ENCODE measurements at places on chromosomes 2 and 18. TPM values are rescaled to one million over a fixed set of nuclear protein-coding genes. Genes with fewer than 3 reads are reported as not detected.

THOC1 gene
- total RNA-seq: 39.8 TPM

- H3K4me1 ChIP-seq: no peaks in the 10 kb centered on the region
- no peaks in the 10 kb centered on the region for H3K36me3 ChIP-seq
- no peak overlapping the region for H3K27ac ChIP-seq
Measured at GRCh38 chr18:34639687-34640086, 70.4 kb upstream of the DTNA start.

DNA sequence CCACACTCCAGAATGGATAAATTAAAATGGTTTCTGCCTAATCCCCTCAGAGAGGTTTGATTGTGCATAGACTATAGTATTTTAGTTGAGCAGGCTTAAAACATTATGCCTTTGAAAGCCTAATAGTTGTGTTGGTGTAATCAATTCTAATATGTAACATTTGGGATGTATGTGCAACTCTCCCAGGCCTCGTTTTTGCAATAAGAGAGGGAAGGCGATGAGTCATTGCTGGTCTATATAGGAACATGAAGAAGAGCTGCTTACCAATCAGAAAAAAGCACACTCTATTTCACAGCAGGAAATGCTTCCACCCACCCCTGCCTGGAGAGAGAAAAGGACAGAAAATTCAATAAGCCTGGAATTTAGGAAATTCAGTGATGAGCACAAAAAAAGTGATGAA lies 1424.0 kb upstream of the PIK3C3 start:
- no peak overlapping the region for H3K27ac ChIP-seq
- no peaks in the 10 kb centered on the region for H3K36me3 ChIP-seq
- H3K4me1 ChIP-seq: no peaks in the 10 kb centered on the region
- no peak for DNase-seq
- H3K27me3 ChIP-seq: no peaks in the 10 kb centered on the region
- no peak overlapping the region for H3K4me3 ChIP-seq

KHK gene
- total RNA-seq: 2.3 TPM

GRCh38 chr2:129882476-129882875 lies 97.0 kb upstream of the RAB6C start:
- H3K36me3 ChIP-seq: no peaks in the 10 kb centered on the region
- H3K27ac ChIP-seq: no peak overlapping the region
- H3K27me3 ChIP-seq: no peaks in the 10 kb centered on the region
- no peak for DNase-seq
- H3K4me1 ChIP-seq: no peaks in the 10 kb centered on the region
- no peak overlapping the region for H3K4me3 ChIP-seq

DNA sequence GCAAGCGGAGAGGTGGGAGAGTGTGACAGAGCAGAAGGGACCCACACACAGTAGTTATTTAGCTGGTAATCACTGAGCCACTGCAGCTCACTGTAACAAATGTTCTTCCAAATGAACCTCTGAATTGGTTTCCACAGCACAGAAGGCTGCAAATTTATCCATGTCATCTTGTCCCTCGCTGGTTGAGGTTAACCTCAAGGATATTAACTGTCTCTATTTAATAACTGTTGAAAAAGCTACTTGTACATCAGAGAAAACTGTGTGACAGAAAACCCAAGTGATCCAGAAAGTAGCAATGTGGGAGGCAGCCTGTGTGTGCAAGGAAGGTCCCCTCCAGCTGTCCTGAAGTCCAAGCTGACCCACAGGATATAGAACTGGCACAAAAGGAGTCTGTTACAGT lies 153.6 kb downstream of the DSEL start:
- no peak overlapping the region for H3K4me3 ChIP-seq
- DNase-seq: no peak
- no peaks in the 10 kb centered on the region for H3K27me3 ChIP-seq
- H3K27ac ChIP-seq: no peak overlapping the region
- H3K4me1 ChIP-seq: no peaks in the 10 kb centered on the region
- no peaks in the 10 kb centered on the region for H3K36me3 ChIP-seq

TGFA gene
- total RNA-seq: 0.08 TPM

GRCh38 chr2:15942711-15943345 lies 2.5 kb downstream of the MYCN start:
- no peak overlapping the region for H3K27ac ChIP-seq
- no peaks in the 10 kb centered on the region for H3K36me3 ChIP-seq
- DNase-seq: no peak
- H3K27me3 ChIP-seq: no peaks in the 10 kb centered on the region
- H3K4me1 ChIP-seq: no peaks in the 10 kb centered on the region

DNA sequence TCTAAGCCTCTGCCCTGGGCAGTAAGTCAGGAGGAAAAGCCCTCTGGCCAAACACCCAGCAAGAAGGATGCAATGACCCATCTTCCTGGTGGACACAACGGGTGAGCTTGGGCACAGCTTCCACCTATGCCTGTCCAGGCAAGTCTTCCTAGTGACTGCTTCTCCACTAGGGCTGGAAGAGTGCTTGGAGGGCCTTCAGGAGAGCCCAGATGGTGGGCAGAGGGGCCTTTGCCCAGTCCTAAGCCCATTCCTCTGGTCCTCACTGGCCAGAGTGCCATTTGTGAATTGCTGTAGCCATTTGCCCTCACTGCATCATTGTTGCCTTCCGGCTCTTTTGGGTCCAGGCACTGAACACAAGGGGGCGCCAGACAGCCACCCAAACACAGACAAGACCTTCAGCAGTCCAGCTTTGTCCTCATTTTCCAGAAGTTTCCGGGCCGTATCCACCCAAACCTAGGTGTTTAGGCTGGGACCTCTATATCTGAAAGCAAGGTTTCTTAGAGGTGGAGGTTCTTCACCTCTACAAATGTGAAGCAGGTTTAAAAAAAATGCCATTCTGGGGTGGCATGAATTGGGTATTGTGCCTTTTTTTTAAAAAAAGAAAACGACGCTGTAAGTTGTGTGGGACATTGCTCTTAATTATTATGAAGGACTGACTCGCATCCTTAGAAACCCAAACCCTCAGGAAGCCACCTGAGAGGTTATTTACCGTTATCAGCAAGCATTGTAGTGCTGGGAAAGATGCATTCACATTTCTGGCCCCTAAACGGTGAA lies 29.5 kb downstream of the PAX8 start:
- H3K4me3 ChIP-seq: no peak overlapping the region
- no peak overlapping the region for H3K27ac ChIP-seq
- H3K27me3 ChIP-seq: no peaks in the 10 kb centered on the region
- H3K36me3 ChIP-seq: no peaks in the 10 kb centered on the region

DNA sequence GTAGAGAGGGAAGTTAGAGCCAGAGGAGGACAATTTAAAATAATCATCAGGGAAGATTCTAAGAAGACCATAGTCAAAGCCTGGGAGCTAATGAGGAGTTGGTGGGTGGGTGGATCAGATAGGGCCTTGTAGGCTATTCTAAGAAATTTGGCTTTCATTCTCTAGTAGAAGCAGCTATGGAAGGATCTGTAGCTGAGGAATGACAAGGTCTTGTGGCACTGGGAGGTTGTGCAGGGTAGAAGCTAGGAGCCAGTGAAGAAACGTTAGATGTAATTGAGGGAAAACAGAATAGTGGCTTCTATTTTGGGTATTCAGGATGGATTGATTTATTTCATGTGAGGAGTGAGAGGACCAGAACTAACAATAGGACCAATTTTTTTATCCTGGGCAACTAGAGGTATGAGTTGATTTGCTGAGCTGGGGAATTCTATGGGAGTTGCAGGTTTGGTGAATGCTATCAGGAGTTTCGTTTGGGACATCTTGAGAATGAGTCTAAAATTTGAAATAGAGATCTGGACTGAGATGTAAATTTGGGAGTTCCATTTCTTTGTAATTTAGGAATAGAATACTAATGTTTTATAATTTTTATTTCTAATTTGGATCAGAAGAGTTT lies 371.9 kb downstream of the PARD3B start:
- no peak for DNase-seq
- no peaks in the 10 kb centered on the region for H3K36me3 ChIP-seq
- no peaks in the 10 kb centered on the region for H3K4me1 ChIP-seq
- no peaks in the 10 kb centered on the region for H3K27me3 ChIP-seq
- no peak overlapping the region for H3K27ac ChIP-seq

DNA sequence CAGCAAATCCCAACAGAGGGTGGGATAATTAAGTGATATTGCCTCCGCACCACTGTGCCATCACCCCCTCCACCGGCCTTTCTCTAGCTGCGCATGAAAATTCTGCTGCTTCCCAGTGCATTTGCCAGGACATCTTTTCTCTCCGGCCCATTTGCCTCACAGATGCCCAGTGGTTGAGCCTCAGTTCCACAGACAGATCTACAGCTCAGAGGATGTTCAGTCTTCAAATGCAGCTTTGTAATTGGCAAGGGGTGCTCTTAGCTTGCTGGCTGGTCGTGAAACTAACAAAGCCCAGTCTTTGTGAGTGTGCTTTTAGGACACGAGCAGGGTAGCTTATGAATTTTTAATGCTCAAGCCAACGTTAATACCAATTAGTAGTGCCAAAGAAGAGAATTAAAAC lies 253.3 kb upstream of the REV1 start:
- H3K36me3 ChIP-seq: no peaks in the 10 kb centered on the region
- no peaks in the 10 kb centered on the region for H3K4me1 ChIP-seq
- no peak for DNase-seq

DNA sequence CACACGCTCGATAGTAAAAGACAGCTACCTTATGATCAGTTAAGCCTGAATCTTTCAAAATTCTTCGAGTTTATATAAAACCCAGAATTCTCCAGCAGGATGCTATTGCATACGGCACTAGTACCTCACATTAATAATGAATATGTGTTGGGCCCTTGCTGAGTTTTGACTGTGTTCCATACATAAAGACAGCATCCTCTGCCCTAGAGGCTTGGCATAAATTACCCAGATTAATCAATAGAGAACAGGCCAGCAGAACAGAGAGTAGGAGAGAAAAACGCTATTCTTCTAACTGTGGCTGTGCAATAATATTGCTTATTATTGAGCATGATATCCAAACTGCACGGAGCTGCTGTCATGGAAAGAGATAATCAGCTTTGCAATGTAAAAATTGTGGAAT lies 194.3 kb downstream of the SOX11 start:
- H3K4me1 ChIP-seq: no peaks in the 10 kb centered on the region
- H3K4me3 ChIP-seq: no peak overlapping the region
- no peaks in the 10 kb centered on the region for H3K36me3 ChIP-seq
- H3K27me3 ChIP-seq: no peaks in the 10 kb centered on the region
- DNase-seq: no peak
- H3K27ac ChIP-seq: no peak overlapping the region

GRCh38 chr18:36543991-36544725 lies 246.6 kb downstream of the FHOD3 start:
- no peaks in the 10 kb centered on the region for H3K27me3 ChIP-seq
- no peaks in the 10 kb centered on the region for H3K36me3 ChIP-seq
- peaks cover 7% of the 10 kb centered on the region for H3K4me1 ChIP-seq

GRCh38 chr2:109647636-109648035 lies 33.5 kb downstream of the SOWAHC start:
- no peaks in the 10 kb centered on the region for H3K36me3 ChIP-seq
- no peaks in the 10 kb centered on the region for H3K27me3 ChIP-seq
- DNase-seq: no peak
- no peak overlapping the region for H3K27ac ChIP-seq
- no peak overlapping the region for H3K4me3 ChIP-seq

PPP1R1C gene
- total RNA-seq: not detected

DNA sequence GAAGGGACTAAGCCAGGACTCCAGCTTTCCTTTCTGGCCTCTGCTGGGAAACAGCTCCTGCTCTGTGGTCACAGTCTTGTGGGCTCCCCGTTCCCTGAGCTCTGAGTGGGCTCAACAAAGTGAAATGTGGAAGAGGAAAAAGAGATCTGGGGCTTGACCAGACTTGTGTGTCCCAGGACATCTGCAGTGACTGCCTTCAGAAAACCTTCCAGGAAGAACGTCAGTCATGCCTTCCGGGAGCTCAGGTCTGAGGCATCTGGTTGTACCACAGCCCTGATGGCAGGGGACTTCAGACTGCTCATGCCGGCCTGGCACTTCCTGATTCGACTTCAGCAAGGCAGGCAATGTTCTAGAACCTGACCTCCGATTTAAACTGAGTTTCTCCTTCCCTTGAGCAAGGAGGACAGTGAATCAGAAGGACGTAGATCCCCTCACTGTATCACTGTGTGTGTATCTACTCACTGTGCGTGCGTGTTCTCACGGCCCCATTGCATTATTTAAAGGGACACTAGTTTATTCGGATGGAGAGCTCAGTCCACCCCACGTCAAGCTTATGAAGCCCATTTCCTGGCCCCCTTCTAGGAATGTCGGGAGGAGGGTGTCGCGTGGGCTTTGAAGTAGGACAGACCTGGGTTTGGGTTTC lies 548 bp upstream of the FBLN7 start:
- H3K4me1 ChIP-seq: no peaks in the 10 kb centered on the region
- no peaks in the 10 kb centered on the region for H3K36me3 ChIP-seq
- no peak for DNase-seq

GRCh38 chr2:148022351-148022750 lies 1.5 kb downstream of the MBD5 start:
- H3K27me3 ChIP-seq: no peaks in the 10 kb centered on the region
- H3K4me3 ChIP-seq: peak overlapping the region; percentile 83
- H3K4me1 ChIP-seq: peaks cover 5% of the 10 kb centered on the region
- DNase-seq: no peak
- no peaks in the 10 kb centered on the region for H3K36me3 ChIP-seq

GRCh38 chr2:127453392-127454171 lies 35.4 kb downstream of the PROC start:
- H3K27me3 ChIP-seq: no peaks in the 10 kb centered on the region
- no peaks in the 10 kb centered on the region for H3K36me3 ChIP-seq
- H3K27ac ChIP-seq: no peak overlapping the region
- no peak overlapping the region for H3K4me3 ChIP-seq
- no peaks in the 10 kb centered on the region for H3K4me1 ChIP-seq

PSMA8 gene
- total RNA-seq: not detected

- no peaks in the 10 kb centered on the region for H3K36me3 ChIP-seq
- H3K4me3 ChIP-seq: no peak overlapping the region
- no peak for DNase-seq
Measured at GRCh38 chr2:26983746-26984145, 13.3 kb downstream of the MAPRE3 start.

DNA sequence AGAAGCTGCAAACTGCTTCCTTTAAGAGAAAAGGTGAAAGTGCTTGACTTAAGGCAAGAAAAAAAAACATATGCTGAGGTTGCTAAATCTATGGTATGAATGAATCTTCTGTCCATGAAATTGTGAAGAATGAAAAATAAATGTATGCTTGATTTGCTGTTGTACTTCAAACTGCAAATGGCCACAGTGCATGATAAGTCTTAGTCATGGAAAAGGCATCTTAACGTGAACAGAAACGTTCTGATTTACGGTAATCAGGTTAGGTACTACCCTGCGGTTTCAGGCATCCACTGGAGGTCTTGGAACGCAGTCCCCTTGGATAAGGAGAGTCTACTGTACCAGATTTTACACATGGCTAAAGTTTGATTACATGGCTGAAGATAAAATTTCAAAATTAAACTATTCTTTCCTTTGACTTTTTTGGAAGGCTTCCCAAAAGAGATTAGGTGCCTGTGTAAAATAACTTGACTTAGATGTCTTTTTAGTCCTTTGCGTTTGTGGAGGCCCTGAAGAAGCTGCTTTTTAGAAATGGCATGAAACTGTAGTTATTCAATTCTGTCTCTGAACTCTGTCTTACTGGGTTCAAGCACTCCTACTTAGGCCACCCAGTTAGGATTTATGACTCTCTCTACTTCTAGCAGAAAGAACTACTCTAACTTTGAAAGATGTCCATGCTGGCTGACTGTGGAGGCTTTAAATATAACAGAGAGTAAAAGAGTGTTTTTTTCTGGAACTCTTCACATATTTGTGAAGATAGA lies 35.9 kb upstream of the SCN9A start:
- no peaks in the 10 kb centered on the region for H3K4me1 ChIP-seq
- no peaks in the 10 kb centered on the region for H3K27me3 ChIP-seq
- no peak overlapping the region for H3K27ac ChIP-seq
- DNase-seq: no peak
- no peaks in the 10 kb centered on the region for H3K36me3 ChIP-seq
